ENCODE measurements at places on chromosomes 5 and 9. TPM values are rescaled to one million over a fixed set of nuclear protein-coding genes. Genes with fewer than 3 reads are reported as not detected.

DNA sequence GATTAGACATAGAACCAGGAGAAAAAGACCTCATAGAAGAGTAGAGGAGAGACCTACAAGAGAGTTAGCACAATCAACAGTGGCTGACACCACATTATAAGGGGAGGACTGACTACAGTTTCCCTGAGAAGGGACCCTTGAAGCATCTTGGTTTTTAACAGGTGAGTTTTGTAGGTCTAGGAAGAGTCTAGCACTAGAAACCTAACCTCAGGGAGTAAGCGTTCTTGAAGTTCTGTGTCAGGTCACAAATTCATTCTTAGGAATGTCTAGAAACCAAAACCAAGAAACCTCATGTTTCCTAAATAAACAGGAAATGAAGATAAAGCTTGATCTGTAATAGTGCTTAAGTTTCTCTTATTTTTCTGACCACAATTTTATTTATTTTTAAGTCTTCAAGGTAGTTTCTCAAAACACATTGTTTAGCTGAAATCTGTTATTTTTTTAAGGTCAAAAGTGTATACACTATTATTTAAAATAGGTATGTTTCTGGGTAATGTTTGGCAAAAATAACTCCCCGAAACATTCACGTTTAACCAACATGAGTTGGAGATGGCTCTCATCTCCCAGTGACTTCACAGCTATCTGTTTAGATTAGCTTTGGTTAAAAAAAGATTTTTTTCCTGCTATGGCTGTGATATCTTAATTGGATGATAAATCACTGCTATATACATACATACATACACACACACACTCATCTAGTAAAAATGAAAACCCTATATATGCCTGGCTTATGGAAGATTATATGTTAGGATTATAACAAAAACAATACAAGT, 37.1 kb downstream of the MAP3K1 start:
- no peak for DNase-seq

GRCh38 chr5:93359960-93360305, 221.1 kb downstream of the NR2F1-AS1 start:
- no peak for DNase-seq

DNA sequence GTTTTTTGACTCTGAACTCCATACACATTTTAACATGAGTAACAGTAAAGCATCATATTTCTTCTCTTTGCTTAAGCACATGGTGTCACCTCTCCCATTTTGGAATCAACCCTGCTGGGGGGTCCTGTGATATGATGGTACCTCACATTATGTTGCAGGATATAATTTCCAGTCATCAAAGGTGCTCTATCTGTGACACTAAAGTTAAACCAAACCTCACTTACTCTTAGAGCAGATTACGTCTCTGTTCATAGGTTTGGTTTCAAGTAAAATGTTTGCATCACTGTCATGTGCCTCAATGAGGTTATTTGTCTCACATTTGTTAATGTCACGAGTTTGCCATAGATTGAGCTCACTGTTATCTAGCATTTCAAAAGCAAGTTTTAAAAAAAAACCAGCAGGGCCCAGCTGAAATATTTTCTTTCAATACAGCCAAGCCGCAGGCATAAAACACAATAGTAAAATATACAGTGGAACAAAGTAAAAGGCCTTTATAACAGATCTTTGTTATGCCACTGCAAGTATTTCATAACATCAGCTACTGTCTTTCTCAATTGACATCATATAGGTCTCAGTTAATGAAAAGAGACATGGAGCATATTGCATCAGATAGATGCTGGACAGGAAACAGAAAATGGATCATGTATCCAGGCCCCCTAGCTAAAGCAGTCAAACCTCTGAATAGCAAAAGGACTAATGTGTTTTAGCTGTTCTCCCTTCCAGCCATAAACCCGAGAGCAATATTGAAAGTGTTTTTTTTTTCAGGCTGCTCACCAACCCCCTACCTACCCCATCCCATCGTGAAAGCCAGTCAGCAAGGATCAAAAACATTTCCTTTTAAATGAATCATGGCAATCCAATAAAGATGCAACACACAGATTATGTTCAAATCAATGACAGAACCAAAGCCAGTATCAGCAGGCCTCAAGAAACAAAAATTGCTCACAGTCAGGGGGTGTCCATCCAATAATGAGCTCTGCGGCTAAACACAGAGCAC, 182.1 kb upstream of the ITGA1 start:
- no peak for DNase-seq

- no peak for DNase-seq
Observed at GRCh38 chr5:35575578-35575977, 42.1 kb upstream of the SPEF2 start.

- DNase-seq = no peak
Observed at GRCh38 chr9:111974092-111974681, 77.6 kb downstream of the UGCG start.

ESM1 gene
- total RNA-seq = not detected

MVB12B gene
- 1.3 TPM for total RNA-seq

SH3TC2 gene
- not detected for total RNA-seq

All from OCI-LY7 (cell line).